Activated B cell treated with CpG ODN at 0.5 μM for 24 hours (primary cell): ENCODE measurements at places on chromosomes 3 and 15. TPM values are rescaled to one million over a fixed set of nuclear protein-coding genes. Genes with fewer than 3 reads are reported as not detected.

ETV5 gene
- 0.49 and 0.89 TPM in 2 replicates for total RNA-seq

DNA sequence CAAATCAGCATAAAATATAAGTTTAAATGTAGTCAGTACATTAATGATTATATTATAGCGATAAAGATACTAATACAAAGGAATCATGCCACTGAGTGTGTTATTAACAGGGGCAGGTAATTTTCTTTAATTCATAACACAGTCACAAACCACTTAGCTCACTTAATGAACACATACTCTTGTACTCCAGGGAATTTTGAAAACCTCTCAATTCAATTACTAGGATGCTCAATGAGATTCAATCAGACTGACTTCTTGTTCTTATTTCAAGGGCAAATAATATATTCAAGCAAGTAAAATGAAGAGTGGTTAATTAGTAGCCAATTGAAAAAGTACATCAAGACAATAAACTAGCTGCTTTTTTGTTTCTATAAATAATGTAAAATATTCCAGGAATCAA lies 5.8 kb upstream of the SUCNR1 start:
- DNase-seq, result no peak

- DNase-seq, result no peak
These were observed 646.7 kb downstream of the ROBO2 start for GRCh38 chr3:77686560-77686959.

GRCh38 chr3:53592862-53593261 lies 98.5 kb downstream of the CACNA1D start:
- no peak for DNase-seq
